ENCODE measurements at places on chromosomes 16 and 17. TPM values are rescaled to one million over a fixed set of nuclear protein-coding genes. Genes with fewer than 3 reads are reported as not detected.

Gene TIMM22
- total RNA-seq = 20.3 TPM

- H3K4me1 ChIP-seq = no peaks in the 10 kb centered on the region
- H3K36me3 ChIP-seq = no peaks in the 10 kb centered on the region
- no peak overlapping the region for H3K27ac ChIP-seq
- DNase-seq = no peak
- H3K27me3 ChIP-seq = no peaks in the 10 kb centered on the region
Measured at GRCh38 chr16:77896415-77897128, 108.2 kb downstream of the VAT1L start.

DNA sequence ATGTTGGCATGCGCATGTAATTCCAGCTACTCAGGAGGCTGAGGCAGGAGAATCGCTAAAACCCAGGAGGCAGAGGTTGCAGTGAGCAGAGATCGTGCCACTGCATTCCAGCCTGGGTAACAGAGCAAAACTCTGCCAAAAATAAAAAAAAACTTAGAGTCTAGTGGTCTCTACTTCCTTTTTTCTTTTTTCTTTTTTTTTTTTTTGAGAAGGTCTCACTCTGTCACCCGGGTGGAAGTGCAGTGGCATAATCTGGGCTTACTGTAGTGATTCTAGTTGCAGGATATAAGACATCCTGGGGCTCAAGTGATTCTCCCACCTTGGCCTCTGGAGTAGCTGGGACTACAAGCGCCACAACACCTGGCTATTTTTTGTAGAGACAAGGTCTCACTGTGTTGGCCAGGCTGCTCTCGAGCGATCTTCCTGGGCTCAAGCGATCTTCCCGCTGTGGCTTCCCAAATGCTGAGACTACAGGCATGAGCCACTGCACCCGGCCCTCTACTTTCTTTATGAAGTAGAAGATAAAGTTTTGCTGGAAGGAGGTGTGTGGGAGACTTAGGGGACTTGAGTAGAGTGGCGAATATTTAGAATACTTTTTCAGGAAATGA is 47.9 kb upstream of the TAOK1 start:
- DNase-seq = no peak
- no peaks in the 10 kb centered on the region for H3K4me1 ChIP-seq
- H3K4me3 ChIP-seq = no peak overlapping the region
- no peak overlapping the region for H3K27ac ChIP-seq
- H3K36me3 ChIP-seq = no peaks in the 10 kb centered on the region
- H3K27me3 ChIP-seq = no peaks in the 10 kb centered on the region

Gene CCDC154
- not detected for total RNA-seq

GRCh38 chr17:31845291-31845690 is 13.8 kb downstream of the COPRS start:
- DNase-seq = no peak
- no peak overlapping the region for H3K4me3 ChIP-seq
- H3K4me1 ChIP-seq = peaks cover 6% of the 10 kb centered on the region
- H3K27me3 ChIP-seq = no peaks in the 10 kb centered on the region
- H3K36me3 ChIP-seq = no peaks in the 10 kb centered on the region

DNA sequence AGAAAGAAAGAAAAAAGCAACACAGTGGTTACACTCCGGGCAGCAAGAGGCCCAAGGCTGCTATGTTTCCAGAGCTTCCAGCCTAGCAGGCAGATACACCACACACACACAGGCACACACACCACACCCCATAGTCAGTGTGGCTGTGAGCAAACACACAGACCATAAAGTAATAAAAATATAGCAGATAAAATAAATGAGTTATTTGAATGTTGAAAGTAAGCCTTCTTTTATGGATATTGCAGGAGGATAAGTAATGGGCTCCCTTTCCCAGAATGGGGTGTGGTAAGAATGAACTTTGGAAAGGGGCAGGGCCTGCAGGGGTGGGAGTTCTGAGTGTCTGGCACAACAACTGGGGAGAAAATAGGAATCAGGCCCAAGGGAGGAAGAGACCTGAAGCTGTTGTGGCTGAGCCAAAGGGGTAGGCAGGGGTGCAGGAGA is 4.8 kb upstream of the CDK5RAP3 start:
- peak; percentile 64 for DNase-seq
- H3K36me3 ChIP-seq = no peaks in the 10 kb centered on the region
- no peaks in the 10 kb centered on the region for H3K4me1 ChIP-seq
- peak overlapping the region; percentile 65 for H3K27ac ChIP-seq

DNA sequence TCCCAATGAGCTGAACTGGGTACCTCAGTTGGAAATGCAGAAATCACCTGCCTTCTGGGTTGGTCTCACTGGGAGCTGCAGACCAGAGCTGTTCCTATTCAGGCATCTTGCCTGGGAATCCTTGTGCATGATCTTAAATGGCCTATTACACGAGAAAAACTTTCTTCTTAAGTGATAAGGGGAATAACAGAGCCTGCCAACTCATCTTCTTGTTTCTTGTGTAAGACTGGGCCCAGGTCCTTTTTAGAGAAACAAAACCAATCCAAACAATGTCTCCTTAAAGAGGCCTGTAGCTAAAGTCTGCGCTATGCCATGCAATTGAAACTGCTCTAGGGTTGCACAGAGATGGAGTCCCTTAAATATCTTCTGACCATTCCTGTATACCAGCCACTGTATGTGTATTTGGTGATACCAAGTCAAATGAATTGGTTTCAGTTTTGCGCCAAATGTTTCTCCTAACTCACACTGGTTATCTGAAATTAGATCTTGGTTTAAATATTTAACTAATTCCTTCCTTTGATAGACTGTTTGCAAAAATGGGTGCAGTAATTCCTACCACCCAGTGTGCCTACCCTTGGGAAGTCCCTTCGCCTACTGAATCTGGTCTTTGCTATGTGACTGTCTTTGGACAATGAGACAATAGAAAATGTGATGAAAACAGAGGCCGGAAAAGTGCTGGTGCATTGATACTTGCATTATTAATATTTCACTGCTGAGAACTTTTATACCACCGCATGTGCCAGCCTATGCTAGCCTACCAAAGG is 6.5 kb upstream of the CCL23 start:
- no peak for DNase-seq
- H3K4me3 ChIP-seq = no peak overlapping the region
- H3K27ac ChIP-seq = no peak overlapping the region

Gene MYL4
- total RNA-seq = not detected

GRCh38 chr16:53415504-53415903 is 18.8 kb upstream of the RBL2 start:
- no peaks in the 10 kb centered on the region for H3K27me3 ChIP-seq
- no peak for DNase-seq
- H3K4me3 ChIP-seq = no peak overlapping the region
- no peaks in the 10 kb centered on the region for H3K36me3 ChIP-seq
- no peaks in the 10 kb centered on the region for H3K4me1 ChIP-seq

Gene ZNF423
- 6.1 TPM for total RNA-seq

Gene TNFRSF17
- total RNA-seq = not detected

- no peak for DNase-seq
- no peaks in the 10 kb centered on the region for H3K36me3 ChIP-seq
- H3K27ac ChIP-seq = no peak overlapping the region
- H3K4me3 ChIP-seq = no peak overlapping the region
Measured at GRCh38 chr17:78539781-78540180, 37.4 kb downstream of the DNAH17 start.

DNA sequence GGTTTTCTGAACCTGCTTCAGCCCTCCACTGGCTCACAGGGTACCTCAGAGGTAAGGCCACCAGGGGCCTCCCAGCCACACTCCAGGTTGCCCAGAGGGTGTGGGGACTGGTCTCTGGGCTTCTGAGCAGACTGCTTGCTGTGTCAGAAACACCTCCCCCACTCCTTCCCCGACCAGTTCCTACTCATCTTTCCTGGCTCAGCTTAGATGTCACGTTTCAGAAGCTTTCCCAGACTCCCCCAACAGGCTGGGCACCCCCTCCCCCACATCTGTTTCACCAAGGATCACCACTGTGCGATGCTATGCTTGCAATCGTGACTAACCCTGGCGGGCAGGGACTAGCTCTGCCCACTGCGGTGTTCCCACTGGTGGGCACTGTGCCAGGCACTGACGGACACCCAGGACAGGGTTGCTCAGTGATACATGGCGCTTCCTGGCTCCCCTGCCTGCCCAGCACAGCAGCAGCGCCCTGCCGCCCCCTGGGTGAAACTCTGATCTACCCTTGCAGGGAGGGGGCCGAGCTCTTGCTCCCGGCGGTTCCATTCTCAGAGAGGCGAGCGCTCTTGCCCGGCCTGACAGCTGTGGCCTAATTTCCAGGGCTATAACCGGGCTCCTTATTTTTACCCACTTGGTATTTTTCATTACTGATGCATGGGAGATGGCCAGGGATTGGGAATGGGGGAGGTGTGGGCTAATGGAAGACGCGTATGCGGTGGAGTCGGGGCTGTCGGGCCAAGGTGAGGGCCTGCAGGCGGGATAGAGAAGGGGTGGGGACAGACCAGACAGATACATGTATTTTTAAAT is 29.4 kb upstream of the MTSS2 start:
- no peak overlapping the region for H3K4me3 ChIP-seq
- DNase-seq = peak; percentile 84
- no peaks in the 10 kb centered on the region for H3K36me3 ChIP-seq
- H3K27me3 ChIP-seq = no peaks in the 10 kb centered on the region
- peak overlapping the region; percentile 85 for H3K27ac ChIP-seq
- H3K4me1 ChIP-seq = peaks cover 18% of the 10 kb centered on the region

Gene COX6A2
- total RNA-seq = not detected

- H3K4me1 ChIP-seq = no peaks in the 10 kb centered on the region
- H3K27me3 ChIP-seq = no peaks in the 10 kb centered on the region
- no peak overlapping the region for H3K4me3 ChIP-seq
- no peaks in the 10 kb centered on the region for H3K36me3 ChIP-seq
Measured at GRCh38 chr17:41340494-41340893, 10.1 kb downstream of the KRT33A start.

GRCh38 chr17:21272881-21273792 is 11.4 kb upstream of the MAP2K3 start:
- H3K36me3 ChIP-seq = no peaks in the 10 kb centered on the region
- peaks cover 5% of the 10 kb centered on the region for H3K4me1 ChIP-seq
- no peak for DNase-seq
- H3K27ac ChIP-seq = no peak overlapping the region
- H3K4me3 ChIP-seq = no peak overlapping the region
- no peaks in the 10 kb centered on the region for H3K27me3 ChIP-seq

DNA sequence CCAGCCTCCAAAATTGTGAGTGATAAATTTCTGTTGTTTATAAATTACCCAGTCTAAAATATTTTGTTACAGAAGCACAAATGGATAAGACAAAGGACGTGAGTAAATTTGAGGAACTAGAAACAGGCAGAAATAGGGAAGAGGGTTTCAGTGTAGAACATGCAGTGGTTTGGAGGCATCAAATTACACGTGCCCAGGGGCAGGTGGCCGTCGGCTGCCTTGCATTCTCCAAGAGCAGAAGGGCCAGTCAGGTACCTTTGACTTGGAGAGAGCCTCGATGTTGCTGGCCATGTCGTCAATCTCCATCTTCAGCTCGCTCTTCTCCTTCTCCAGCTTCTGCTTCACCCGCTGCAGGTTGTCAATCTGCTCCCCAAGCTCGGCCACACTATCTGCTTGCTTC is 54.3 kb downstream of the MYH13 start:
- H3K4me3 ChIP-seq = no peak overlapping the region
- no peak for DNase-seq
- no peaks in the 10 kb centered on the region for H3K27me3 ChIP-seq
- H3K36me3 ChIP-seq = no peaks in the 10 kb centered on the region
- no peaks in the 10 kb centered on the region for H3K4me1 ChIP-seq

DNA sequence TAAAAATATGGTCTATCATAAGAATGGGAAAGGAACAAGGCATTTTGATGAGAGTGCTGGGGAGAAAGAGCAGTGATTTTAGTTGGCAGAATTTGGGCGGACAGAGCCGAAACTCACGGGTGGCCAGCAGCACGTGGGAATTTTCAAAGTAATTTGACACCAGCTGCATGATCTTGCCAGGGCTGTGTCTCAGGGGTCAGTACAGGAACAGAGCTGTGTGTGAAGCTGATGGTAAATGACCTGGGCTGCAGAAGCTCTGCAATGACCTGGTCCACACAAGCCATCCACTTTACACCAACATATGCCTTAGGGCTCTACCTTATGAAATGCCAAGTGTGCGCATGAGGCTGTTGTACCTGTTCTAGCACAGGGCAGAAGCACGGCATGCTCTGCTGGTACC is 112.0 kb downstream of the ZFHX3 start:
- H3K27me3 ChIP-seq = no peaks in the 10 kb centered on the region
- H3K4me3 ChIP-seq = no peak overlapping the region
- H3K27ac ChIP-seq = peak overlapping the region; percentile 92
- H3K4me1 ChIP-seq = peaks cover 41% of the 10 kb centered on the region

- H3K4me3 ChIP-seq = no peak overlapping the region
Measured at GRCh38 chr16:10660950-10661635, 33.6 kb downstream of the TEKT5 start.

DNA sequence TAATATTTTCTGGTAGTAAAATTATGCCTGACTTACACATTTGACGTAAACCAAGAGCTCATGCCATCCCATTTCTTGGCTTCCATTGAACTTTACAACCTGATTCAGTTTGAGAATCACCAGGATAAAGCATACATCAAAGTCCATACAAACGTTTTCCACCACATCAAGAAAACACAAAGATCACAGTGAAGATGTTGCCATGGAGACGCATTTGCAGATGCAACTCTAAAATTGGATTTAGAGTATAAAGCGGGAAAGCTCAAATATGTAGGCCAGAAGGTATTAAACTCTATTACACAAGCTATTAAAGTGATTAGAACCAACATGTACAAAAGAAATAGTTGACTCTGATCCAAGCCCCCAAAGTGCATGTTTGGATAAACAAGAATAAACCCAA is 10.4 kb downstream of the C16orf46 start:
- H3K27me3 ChIP-seq = no peaks in the 10 kb centered on the region
- no peak for DNase-seq
- H3K4me1 ChIP-seq = no peaks in the 10 kb centered on the region

Gene ELP5
- total RNA-seq = 50.1 TPM

Gene SECTM1
- 9.0 TPM for total RNA-seq

Gene SYCE1L
- 3.4 TPM for total RNA-seq

Gene XYLT1
- total RNA-seq = 19.3 TPM

Gene CAPNS2
- total RNA-seq = 1.9 TPM

DNA sequence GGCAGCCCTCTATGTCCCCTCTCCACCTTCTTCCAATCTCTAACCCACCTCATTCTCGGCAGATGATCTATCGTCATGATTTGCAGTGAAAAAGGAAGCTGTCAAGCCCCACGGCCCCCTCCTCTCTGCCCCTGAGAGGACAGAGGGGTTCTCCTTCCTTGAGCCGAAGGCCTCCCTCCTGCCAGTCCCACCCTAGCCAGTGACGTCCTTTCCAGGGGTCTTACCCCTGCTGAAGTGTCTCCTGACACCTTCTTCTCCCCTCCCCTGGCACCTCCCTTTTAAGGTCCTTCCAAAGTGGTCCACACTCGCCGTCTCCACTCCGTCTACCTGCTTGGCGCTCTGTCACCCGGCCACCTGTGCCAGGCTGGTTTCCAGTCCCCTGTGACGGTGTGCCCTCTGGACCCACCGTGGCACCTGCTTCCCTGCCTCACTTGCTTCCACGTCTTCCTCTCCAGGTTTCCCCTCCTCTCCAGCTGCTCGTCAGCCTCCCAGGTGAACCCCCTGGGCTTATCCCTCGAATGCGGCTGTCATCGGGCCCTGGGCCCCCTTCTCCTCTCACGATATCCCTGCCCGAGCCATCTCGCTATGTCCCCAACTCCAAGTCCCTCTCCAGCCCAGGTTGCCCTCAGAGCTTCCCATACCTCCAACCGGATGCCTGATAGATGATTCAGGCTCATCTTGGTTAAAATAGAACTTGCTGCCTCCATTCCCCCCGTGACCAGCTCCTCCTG is 5.7 kb downstream of the CCDC102A start:
- DNase-seq = no peak
- H3K27me3 ChIP-seq = no peaks in the 10 kb centered on the region
- H3K36me3 ChIP-seq = no peaks in the 10 kb centered on the region
